ENCODE measurements at places on chromosomes 4 and X.
A peak's percentile ranks its signal among the peaks of the same experiment; 100 is the strongest.

DNA sequence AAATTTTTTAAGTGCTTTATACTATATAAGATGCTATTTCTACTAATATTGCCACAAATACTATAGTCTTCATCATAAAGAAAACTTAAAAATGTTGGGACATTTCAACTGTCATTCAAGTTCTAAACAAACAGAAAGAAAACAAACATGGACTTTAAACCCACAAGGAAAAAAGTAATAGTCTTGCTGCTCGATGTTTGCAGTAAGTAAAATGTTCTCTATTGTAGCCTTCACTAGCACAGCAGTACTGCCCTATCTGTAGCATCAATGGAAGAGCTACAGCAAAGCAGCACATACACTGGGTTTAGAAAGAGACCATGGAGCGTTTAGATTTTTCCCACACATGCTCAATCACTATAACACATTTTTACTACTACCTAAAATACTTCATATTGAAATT, 146.8 kb downstream of the KLHL13 start:
- no peak for DNase-seq

GRCh38 chr4:165965503-165965902, 92.5 kb downstream of the TLL1 start:
- DNase-seq, result no peak

DNA sequence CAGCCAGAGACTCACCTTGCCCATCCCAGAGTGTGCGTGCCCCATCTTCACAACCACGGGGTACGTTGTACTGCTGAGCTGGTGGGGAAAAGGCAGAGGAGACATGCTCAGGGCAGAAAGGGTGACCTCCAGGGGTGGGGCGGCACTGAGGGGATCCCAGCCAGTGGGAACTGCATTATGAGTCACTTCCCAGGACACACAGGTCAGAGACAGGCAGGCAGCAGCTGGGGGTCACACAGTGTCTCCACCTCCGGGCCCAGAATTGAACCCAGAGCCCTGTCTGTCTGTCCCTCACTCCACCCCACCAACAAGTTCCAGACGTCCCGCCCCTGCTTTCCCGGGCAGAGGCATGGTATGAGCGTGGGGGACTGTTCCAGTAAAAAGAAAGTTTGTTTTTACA, 4.8 kb upstream of the TIMP1 start:
- DNase-seq, result no peak

DNA sequence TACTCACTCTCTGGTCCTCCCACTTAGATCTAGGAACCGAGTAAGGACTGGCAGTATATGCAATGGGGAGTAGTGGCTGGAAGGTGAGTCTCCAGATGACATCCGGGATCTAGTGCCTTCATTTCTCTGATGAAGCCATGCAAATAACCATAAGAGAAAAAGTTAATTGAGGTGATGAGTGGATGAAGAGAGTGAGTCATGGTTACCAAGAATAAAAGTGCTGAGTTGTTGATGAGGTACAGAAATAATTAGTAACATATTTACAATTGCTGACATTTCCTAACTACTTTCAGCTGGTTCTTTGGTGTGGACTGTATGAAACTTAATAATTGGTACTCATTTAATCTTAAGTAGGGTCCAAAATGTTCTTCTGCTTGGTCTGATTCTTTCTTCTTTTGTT, 146.7 kb upstream of the PITX2 start:
- no peak for DNase-seq

- DNase-seq, result peak; percentile 98
Observed at GRCh38 chr4:123599920-123600810, 203.6 kb downstream of the SPRY1 start.

DNA sequence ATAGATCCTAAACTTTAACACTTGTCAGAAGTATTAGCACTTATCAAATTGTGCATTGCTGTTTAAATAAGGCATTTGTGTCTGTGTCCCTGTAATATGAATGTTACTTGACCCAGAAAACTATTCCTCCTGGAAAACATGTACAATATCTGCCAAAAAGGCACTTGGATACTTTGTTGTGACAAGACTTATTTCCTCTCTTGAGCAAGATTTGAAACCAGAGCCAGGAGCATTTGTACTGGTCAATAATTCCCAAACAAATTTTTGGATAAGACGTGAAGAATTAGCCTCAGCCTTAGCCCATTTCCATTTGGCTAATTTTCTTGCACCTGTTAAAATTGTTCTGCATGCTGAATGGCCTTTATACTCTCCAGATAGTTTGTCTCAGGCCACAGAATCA, 176.3 kb upstream of the GK2 start:
- DNase-seq, result no peak

GRCh38 chr4:94389595-94390267, 47.1 kb upstream of the HPGDS start:
- DNase-seq, result no peak

GRCh38 chr4:153502584-153502983, 36.4 kb downstream of the TMEM131L start:
- DNase-seq, result no peak

- no peak for DNase-seq
Observed at GRCh38 chr4:88522702-88523324, 763 bp downstream of the PYURF start.

- no peak for DNase-seq
Observed at GRCh38 chrX:49075347-49075746, 1.5 kb upstream of the PRAF2 start.

DNA sequence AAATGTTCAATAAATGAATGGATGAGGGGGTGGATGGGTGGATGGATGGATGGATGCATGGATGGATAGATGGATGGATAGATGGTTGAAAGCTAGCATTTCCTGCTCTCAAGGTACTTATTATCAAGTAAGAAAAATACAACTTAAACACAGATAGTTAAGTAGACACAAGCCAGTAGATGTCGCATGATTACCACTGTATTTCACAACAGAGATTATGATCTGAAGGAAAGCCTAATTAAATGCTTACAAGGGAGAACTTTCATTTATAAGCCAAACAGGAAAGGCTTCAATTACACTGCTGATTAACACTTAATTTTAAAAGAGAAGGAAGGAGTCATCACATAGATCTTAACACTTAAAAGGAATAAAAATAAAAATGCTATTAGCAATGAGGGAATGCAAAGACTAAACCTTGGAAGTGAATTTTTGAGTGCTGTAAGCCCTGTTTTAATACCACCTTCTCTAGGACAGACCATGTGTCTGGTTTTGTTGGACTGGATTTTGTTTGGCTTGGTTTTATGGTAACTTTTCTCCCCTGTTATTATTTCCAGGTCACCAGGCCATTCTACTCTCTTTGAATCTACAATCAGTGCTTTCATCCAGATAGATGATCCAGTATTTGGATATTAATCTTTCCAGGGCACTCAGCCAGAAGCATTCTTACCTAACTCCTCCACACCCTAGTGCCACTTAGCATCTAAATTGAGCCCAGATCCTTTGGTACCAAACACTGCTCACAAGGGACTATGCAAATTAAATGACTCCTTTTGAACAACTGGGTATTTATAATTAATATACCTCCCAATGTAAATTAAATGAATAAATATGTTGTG, 75.5 kb upstream of the SLC39A8 start:
- peak; percentile 70 for DNase-seq

- no peak for DNase-seq
Observed at GRCh38 chr4:173152104-173152503, 16.5 kb upstream of the GALNT7 start.

DNA sequence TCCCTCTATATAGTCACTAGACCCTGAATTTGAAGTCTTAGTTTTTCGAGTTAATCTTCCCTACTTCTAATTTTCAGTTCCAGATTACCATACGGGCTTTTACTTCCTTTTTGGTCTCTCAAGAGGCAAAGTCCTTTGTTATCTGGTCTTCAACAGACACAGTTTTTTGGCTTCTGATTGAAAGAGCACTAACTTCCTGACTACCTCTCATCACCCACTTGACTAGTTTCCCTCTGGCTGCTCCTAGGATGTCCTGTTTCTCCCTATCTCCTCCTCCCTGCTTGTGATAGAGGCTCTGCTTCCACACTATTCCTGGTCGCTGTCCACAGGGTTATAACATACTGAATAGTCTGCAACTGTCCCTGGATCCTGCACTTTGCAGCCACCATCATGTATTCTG, 16.7 kb upstream of the WDR44 start:
- DNase-seq, result no peak

GRCh38 chr4:55032788-55033187, 92.6 kb downstream of the KDR start:
- DNase-seq, result no peak

DNA sequence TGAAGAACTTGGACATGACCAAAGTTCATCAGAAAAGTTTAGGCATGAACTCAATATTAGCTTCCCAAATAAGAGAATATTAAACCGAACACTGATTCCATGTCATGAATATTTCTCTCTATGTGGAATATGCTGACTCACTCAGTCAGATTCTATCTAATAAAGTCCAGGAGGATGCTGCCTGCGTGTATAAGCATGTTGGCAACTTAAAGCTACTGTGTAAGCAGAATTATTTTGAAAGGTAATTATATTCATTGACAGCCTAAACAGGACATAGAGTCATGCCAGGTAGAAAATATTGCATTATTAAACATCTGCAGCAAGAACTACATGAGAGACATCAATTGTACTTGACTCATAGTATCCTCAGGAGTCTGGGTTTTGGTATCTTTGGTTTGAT, 367.9 kb upstream of the SPOCK3 start:
- DNase-seq, result no peak

GRCh38 chrX:47179221-47179927, 14.3 kb upstream of the UBA1 start:
- no peak for DNase-seq

- DNase-seq, result no peak
Observed at GRCh38 chr4:133598779-133599178, 449.7 kb downstream of the PCDH10 start.

- DNase-seq, result no peak
Observed at GRCh38 chrX:118117741-118118140, 1.1 kb upstream of the KLHL13 start.

- peak; percentile 51 for DNase-seq
Observed at GRCh38 chr4:151801547-151802516, 41.0 kb upstream of the GATB start.

DNA sequence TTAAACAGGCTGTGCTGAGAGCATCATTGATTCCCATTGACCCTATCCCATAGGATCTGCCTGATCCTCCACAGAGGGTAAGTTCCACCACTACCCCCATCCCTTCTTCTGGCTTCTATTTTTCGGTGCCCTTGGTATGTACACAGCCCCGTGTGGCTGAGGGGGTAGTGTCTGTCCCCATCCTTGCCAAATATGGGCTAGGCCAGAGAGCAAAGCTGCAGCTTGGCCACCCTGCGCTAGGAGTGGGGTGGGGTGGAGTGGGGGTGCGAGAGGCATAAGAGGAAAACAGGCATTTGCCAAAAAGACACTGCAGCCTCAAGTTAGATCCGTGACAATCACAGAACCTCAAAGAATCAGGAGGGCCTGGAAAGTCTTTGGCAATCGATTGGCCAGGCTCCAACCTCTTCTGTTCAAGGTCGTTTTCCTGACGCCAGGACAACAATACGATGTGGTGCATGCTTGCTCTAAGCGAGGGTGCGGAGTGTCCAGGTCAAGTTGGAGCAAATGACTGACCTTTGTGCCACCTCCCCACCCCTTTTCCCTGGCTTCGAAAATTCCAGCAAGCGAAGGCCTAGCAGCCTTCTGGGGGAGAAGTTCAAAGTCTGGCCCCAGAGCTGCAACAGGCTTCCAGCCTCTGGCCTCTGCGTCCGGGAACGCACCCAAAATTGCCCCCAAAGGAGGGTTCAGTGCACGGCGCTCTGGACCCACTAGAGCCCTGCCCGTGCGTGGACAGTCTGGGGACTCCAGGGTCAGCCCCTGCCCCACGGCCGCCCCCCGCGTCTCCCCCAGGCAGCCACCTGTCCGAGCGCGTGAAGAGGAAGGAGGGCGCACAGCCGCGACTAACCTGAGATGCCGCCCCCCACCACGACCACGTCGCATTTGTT, 598 bp downstream of the MAOB start:
- no peak for DNase-seq

GRCh38 chr4:127881563-127881864, 821 bp downstream of the PLK4 start:
- no peak for DNase-seq

GRCh38 chrX:123084797-123085196, 99.3 kb upstream of the GRIA3 start:
- no peak for DNase-seq

DNA sequence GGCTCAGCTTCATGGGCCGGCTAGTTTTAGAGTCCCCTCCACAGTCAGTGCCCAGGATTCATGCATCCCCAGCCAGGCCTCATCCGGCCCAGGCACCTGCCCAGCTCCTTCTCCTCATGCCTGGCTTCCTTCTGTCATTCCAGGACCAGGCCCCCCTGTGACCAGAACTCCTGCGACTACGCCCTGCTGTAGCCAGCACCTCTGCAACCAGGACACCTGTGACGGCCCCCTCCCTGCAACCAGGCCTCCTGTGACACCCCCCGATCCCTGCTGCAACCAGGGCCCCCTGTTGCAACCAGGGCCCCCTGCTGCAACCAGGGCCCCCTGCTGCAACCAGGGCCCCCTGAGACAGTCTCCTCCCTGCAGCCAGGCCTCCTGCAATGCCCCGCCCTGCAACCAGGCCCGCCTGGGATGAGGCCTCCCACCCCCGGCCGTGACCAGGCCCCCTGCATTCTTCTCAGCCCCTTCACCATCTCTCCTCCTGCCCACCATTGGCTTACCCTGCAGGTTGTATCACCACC, 46.8 kb downstream of the HTRA3 start:
- no peak for DNase-seq

- no peak for DNase-seq
Observed at GRCh38 chrX:130173190-130173895, 1.6 kb downstream of the RAB33A start.

- no peak for DNase-seq
Observed at GRCh38 chrX:14489437-14489836, 39.9 kb upstream of the GLRA2 start.

Measured in Jurkat, Clone E6-1 (cell line).